ENCODE measurements at places on chromosomes 1 and 21. TPM values are rescaled to one million over a fixed set of nuclear protein-coding genes. Genes with fewer than 3 reads are reported as not detected.

The LEPROT gene
- 103 TPM for total RNA-seq

The FNDC10 gene
- total RNA-seq: 2.9 TPM

The MCOLN3 gene
- 2.9 TPM for total RNA-seq

The SLC2A5 gene
- total RNA-seq: 2.7 TPM

The FLG2 gene
- total RNA-seq: not detected

The REN gene
- total RNA-seq: not detected

The CLCA4 gene
- total RNA-seq: 15.1 TPM

The SPRR5 gene
- not detected for total RNA-seq

The MATN1 gene
- total RNA-seq: not detected

The TMIGD3 gene
- total RNA-seq: 14.6 TPM

The C1QTNF12 gene
- total RNA-seq: 2.0 TPM

The ICOSLG gene
- total RNA-seq: 0.80 TPM

DNA sequence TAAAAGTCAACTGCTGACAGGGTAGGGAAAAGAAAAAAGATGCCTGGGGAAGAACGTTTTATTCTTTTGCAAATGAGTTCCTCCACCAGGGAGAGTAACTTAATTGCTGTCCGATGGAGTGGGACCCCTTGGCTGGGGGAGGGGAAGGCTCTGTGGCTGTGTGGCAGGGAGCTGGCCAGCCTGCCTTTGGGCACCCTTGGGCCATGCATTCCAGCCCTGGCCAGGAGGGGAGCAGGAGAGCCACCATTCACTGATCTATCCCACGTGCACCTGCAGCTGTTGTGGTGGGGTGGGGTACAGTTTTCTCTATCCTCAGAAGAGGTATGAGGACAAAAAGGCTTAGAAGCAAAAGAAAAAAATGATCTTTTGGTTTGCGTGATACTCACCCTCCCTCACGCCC lies 116.9 kb downstream of the KCNK1 start:
- no peak for DNase-seq

GRCh38 chr21:45513003-45513717 lies 29.1 kb downstream of the SLC19A1 start:
- peak; percentile 81 for DNase-seq

DNA sequence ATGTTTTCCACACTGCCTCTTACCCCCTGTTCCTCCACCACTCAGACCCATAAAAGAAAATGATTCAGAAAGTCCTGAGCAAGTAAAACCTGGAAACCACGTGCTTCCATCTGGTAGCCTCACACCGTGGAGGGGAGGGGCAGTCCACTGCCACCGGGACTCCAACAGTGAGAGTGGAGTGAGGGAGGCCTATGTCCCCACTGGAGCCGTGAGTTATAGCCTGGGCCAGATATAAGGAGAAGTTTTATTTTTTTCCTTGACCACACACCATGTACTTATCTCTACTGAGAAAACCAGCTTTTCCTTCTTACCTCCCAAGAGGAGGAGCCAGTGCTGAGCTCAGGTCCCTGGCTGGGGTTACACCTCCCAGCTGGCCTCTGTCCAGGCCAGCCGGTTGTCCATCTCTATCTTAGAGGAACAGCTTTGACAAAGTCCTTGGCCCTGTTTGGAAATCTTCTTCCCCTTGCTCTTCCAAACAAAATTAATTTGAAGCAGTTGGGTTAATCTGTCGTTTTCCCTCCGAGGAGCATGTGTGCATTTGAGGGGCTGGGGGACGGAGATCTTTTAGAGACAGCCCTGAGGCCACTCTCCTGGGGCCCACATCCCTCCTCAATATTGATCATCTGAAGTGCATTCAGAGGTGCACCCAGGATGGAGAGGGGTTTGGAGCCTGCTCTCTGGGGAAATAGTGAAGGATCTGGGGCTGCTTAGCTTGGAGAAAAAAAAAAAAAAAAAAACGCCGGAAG lies 49.1 kb upstream of the SERBP1 start:
- DNase-seq: no peak

GRCh38 chr1:49060766-49061165 lies 284.1 kb upstream of the BEND5 start:
- no peak for DNase-seq

- no peak for DNase-seq
These were observed 112.4 kb downstream of the TBX19 start for GRCh38 chr1:168392958-168393549.

DNA sequence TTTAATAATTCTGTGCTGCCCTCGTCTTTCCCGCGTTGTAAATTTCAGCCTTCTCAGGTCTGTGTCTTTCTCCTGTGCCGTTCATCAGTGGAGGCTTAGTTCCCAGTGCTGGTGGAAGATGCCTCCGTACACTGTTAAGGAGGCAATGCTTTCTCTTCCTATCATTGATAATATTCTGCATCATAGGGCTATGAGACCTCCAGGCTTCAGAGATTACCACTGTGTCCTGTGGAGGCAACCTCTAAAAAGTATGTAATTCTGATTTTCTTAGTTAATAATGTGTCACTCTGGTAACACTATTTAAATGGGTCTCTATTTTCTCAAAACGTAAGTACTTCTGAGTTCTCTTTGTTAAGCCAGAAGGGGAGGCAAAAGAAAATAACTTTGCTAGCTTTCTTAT lies 538.3 kb downstream of the SMYD3 start:
- DNase-seq: no peak

DNA sequence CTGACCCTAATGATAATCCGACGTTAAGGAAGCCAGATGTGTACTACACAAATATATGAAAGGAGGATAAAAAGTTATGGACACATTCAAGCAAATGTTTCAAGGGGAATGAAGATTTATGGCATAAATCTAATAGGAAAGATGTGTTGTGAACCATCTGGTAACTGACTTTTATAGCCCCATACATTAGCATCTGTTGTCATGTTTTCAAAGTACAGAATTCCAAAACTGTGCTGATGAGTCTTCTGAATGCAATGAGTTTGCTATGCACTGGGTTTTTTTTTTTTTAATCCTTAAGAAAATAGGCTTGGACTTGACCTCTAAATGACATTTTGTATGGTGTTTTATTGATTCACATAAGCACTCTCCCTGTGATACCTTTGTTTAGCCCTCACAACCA lies 158.5 kb upstream of the ESRRG start:
- DNase-seq: no peak

DNA sequence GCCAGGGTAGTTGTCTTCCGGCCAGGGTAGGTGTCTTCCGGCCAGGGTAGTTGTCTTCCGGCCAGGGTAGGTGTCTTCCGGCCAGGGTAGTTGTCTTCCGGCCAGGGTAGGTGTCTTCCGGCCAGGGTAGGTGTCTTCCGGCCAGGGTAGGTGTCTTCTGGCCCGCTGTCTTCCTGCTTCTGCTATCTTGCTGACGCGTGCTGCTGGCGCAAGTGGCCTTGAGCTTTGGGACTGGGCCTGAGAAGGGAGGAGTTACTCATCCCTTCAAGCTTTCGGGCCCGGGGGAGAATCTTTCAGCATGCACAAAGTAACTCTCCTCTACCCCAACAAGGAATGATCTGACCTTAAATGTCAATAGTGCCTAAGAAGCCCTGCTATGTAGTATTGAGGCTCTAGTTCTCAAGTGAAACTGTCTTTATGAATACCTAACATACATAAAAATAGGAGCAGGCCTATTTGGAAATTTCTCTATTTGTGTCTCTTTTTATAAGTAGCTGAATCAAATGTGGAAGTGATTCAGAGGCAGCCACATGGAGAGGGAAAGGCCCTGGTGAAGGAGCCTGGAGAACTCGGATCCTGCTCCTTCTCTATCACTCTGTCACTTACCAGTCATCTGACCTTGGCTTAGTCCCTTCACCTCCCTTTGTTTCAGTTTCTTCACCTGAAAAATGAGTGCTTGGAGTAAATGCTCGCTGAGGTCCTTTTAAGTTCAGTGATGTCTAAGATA lies 65.6 kb downstream of the RGL1 start:
- no peak for DNase-seq

Measured in breast epithelium (tissue), 4 donors.